ENCODE measurements at places on chromosomes 11 and 22.

- no peak for DNase-seq
Observed at GRCh38 chr22:43212434-43212952, 25.6 kb upstream of the TTLL12 start.

DNA sequence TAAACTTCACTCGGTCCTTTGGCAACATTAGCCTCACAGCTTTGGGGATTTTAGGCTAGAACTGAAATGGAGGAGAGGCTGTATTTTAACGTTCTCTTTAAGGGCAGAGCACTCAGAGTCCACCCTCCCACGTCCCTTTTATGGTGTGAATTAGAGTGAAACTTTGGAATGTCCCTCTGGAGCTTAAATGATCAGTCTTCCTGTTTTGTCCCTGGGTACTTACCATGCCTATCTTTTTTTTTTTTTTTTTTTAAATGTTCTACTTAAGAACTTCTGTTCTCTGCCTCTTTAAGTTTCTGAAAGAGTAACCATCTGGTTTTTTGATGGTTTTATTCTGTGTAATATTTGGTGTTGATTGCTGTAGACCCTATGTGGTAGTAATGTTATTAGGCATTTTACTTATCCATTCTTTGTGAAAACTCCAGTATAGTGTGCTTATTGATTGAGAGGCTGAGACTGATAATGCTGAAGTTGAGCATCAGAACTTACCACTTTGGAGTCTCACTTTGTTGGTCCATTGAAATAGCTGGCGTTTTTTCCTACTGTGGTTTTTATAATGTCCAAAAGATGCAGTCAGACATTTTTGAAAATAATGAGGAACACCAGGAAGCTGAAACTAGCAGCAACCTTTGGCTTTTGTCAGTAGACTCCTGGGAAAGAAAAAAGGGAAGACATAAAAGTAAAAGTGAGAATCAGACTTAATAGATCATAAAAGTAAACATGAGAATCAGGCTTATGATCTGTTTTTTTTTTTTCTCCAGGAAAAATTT, 11.6 kb downstream of the UVRAG start:
- DNase-seq, result no peak

- no peak for DNase-seq
Observed at GRCh38 chr11:132300283-132300682, 929.9 kb downstream of the NTM start.

DNA sequence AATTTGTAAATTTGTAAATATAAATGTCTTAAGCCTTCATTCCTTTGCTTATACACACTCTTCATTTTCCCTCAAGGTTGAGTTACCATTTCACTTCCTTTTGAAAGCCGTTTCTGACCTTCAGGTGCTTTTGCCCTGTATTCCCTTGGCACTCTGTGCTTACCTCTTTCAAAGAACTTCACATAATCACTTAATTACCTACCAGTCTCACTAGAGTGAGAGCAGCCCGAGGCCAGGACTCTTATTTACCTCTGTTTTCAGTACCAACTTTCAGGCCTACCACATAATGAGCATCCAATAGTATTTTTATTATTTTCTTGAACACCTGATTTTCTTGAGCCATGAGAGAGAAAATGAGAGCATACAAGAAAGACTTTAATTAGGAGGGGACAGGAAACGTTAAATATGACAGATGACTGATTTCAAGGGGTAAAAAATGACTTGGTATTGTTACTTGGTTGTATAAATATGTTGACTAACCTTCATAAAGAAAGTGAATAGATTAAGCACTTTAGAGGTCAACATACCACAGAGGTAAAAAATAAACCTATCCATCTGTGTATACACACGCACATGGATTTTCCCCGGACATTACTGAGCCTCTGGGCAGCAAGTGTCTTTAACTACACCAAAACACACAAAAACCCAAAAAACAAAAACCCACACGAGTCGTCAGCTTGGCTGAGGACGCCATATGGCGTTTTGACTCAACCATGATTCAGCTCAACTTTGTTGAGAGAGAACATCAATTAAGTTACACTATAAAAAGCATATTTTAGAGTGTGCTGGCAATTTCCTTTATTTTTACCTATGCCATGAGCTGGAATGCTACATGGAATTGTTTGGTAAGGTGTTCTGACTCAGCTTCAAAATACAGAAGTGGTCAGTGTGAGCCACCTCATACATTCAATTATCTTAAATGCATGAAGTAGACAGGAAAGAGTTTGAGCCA, 7.6 kb downstream of the ATXN10 start:
- no peak for DNase-seq

- peak; percentile 50 for DNase-seq
Observed at GRCh38 chr11:1515082-1516060, 28.8 kb upstream of the MOB2 start.

- DNase-seq, result no peak
Observed at GRCh38 chr11:64556044-64556720, 34.8 kb upstream of the SLC22A12 start.

- no peak for DNase-seq
Observed at GRCh38 chr11:76335842-76336241, 45.1 kb downstream of the THAP12 start.

DNA sequence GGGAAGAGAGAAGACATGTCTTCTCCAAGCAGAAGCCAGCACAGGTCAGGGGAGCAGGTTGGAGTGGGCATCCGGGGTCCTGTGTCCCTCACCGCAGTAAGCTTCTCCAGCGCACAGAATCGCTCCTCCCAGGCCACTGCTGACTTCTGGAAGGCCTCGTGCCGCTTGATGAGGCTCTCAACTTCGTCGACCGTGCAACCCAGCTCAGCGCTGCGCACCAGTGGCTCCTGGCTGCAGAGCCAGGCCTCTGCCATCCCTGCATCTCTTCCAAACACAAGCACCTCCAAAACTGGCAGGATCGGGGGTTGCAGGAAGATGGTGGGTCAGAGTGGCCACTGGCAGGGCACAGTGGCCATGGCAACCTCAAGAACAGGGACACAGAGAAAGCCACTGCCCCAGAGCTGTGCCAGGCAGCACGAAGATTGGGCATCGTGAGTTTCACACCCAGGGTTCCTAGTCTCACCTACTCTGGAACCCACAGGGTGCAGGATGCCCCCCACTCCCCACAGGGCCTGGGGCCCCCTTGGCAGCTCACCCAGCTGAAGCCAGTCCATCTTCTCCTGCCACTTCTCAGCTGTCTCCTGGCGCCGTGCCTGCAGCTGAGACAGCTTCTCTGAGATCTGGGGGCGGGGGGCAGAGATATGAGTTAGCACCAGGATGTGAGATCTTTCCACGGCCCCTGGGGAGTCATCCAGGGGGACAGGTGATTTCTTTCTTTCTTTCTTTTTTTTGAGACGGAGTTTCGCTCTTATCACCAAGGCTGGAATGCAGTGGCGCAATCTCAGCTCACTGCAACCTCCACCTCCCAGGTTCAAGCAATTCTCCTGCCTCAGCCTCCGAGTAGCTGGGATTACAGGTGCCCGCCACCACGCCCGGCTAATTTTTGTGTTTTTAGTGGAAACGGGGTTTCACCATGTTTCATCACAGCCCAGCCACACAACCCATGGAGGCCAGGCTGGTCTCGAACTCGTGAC, 11.2 kb upstream of the RBM4B start:
- no peak for DNase-seq

DNA sequence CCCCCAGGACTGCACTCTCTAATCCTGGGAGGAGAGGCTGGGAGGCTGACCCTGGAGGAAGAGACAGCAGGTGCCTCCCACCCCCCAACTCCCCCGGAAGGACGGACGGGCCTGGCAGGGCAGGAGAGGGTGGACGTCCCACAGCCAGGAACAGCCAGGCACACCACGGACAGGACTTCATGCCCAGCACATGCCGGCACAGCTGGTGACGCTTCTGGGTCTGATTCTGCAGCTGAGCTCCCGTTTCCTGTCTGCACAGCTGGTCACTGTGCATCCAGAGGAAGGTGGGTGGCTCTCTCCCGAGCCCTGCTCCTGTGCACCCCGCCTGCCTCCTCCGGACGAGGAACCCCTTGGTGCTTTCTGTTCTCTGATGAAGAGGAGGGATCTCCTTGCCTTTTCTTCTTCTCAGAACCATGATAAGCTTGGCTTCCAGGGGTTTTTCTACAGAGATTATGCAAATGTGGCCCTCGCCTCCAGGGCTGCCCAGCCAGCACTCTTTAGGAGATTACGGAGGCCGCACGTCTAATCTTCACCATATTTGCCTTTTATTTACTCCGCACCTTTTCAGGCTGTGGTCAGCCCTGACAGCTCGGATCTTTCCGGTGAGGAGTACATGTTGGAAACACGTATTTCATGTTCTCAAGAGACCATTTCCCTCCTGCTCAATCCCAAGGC, 1295.8 kb downstream of the BRD1 start:
- no peak for DNase-seq

- no peak for DNase-seq
Observed at GRCh38 chr11:134033696-134034491, 35.0 kb upstream of the JAM3 start.

- no peak for DNase-seq
Observed at GRCh38 chr11:121435551-121436511, 16.3 kb upstream of the SORL1 start.

DNA sequence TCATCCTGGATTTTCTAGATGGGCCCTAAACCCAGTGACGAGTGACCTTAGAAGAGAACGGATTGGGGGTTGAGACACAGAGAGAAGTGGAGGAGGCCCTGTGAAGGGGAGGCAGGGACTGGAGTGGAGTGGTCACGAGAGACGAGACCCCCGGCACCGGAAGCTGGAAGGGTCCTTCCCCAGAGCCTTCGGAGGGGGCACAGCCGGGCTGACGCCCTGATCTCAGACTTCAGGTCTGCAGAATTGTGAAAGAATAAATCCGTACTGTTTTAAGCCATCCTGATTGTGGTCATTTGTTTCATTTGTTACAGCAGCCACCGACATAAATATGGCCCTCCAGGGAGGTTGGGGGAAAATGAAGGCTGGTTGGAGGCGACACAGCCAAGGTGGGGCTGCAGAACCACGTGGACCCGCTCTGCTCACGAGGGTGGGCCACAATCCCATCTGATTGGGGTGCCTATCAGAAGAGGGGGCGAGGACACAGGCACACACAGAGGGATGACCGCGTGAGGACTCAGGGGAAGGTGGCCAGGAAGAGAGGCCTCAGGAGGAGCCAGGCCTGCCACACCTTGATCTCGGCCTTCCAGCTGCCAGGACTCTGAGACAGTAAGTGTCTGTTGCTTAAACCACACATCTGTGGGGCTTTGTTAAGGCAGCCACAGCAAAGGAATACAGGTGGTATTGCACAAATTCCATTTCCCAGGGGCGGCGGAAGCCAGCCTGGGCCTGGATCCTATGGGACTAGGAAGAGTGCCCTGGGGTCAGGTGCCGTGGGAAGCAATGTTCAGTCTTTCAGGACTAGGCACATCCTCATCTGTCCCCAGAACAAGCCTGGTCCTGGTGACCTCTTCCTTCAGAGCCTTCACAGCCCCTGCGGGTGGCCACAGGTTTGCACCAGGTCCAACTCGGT, 73.3 kb upstream of the SHANK2 start:
- no peak for DNase-seq

DNA sequence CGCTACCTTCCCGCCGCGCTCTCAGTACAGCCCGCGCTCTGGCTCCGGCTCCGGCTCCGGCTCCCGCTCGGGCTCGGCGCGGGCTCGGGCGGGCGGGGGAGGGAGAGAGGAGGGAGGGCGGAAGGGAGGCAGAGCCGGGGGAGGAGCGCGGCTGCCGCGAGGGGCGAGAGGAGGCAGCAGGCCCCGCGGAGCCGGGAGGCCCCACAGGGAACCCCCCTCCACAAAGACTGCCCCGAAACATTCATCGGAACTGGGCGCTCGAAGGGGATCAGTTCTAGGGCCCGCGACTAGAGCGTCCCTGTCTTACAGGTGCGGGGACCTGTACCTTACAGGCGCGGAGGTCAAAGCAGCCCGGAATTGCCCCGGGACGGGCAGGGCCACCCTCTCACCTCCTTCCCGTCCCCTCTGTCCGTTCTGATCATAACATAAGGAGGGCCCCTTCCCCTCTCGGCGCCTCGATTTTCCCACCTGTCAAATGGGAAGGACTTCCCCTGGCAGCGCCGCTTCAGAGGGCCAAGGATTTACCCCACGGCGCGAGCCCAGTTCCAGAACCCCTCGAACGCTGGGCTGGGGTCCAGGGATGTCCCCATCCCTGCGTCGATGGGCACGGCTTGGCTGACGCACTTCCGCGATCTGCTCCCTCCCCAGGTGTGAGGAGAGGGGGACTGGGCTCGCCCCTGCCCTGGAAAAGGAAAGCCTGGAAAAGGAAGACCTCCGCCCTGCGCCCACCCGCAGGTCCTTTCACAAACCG, at the start of gene SHISA8:
SHISA8 (minus strand) TSS at position 40 of the 751 bp plus-strand sequence. CDS start 407 bp downstream, outside the sequence.
- peak; percentile 33 for DNase-seq

GRCh38 chr22:40247976-40248375, 70.3 kb downstream of the TNRC6B start:
- peak; percentile 18 for DNase-seq

DNA sequence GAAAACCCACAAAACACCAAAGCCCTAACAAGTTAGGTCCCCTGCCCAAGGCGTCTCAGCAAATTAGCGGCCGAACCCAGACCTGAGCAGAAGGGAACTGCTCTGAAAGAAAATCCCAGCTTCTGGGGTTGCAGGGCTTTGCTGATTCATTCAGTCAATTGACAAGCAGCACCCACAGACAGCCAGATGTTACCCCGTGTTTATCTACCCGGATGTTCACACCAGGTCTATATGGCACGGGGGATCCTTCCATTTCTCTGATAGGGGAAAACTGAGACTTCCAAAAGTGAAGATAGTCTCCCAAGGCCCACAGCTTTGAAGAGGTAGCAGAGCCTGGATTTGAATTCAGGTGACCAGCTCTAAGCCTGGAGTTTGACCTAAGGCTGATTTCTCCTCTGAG, 14.0 kb upstream of the OAF start:
- DNase-seq, result no peak

DNA sequence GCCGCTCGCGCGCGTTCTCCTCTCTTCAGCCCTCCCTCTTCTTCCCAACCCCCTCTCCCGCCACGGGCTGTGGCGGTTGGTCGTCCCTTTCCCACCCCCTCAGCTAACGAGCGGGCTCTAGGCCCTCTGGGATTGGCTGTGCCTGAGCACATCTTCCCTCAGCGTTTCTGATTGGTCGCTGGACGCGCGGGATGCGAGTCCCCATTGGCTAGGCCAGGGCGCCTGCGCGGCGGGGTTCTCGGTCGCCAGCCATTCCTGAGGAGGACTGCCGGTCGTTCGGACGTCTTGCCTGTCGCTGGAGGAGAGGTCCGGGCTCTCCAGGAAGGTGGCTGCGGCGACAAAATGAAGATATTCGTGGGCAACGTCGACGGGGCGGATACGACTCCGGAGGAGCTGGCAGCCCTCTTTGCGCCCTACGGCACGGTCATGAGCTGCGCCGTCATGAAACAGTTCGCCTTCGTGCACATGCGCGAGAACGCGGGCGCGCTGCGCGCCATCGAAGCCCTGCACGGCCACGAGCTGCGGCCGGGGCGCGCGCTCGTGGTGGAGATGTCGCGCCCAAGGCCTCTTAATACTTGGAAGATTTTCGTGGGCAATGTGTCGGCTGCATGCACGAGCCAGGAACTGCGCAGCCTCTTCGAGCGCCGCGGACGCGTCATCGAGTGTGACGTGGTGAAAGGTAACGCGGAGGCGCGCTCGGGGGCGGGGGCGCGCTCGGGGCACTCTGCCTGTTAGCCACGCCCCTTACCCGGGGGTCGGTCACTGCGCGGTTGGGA, at the start of gene RBM14:
RBM14 (plus strand) TSS at position 252 of the 776 bp plus-strand sequence; CDS start at position 343, 91 bp downstream.
- DNase-seq, result peak; percentile 94
